LHCN-M2 (cell line): ENCODE measurements at places on chromosomes 11 and 22. TPM values are rescaled to one million over a fixed set of nuclear protein-coding genes. Genes with fewer than 3 reads are reported as not detected.

ANGPTL5 gene
- total RNA-seq = not detected in 2 replicates

GRCh38 chr22:42630211-42630610 lies 10.2 kb downstream of the ATP5MGL start:
- no peak for DNase-seq

DNA sequence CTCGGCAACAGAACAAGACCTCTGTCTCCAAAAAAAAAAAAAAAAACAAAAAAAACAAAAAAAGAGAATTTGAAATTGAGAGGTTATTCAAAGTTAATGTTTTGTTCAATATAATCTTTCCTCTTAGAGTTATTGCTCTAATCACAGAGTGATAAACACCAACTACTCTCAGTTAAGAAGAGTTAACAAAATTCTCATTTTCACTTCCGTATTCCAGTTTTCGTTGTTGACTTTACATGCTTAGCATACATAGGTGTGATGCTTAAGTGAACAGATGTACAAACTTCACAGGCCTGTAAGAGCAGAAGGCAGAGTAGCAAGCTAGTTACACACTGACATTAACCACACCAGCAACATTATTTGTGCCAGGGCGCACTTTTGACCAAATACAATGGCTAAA lies 12.3 kb downstream of the EIF4ENIF1 start:
- DNase-seq = no peak

MTCH2 gene
- 142 and 143 TPM in 2 replicates for total RNA-seq

ESAM gene
- total RNA-seq = 0.06 TPM in 2 replicates

DNA sequence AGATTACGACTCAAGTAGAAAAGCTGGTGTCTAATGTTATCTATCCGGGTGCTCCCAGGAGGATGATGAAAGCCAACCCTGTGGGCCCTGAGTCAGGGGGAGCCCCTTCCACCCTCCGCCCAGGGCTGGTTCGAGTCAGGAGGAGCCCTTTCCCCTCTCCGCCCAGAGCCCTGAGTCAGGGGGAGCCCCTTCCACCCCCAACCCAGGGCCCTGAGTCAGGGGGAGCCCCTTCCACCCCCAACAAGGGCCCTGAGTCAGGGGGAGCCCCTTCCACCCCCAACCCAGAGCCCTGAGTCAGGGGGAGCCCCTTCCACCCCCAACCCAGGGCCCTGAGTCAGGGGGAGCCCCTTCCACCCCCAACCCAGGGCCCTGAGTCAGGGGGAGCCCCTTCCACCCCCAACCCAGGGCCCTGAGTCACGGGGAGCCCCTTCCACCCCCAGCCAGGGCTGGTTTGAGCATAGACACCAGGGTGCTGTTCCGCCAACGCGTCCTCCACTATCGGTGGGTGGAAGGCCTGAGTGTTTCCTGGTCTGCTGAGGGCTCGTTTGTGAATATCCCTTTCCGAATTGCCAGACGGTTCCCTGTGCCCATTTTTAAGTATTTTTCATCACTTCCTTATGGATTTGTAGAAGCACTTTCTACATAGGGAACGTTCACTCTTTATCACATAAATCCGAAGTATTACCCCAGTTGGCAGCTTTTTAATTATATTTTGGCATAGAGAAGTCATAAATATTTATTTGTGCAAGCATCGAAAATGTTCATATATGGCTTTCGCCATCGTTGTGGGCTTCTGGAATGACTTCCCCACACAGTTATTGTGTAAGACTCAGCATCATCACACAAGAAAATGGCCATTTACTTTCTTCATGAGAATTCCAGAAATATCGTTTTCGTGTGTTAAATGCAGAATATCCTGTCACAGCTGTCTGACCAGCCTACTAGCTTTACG lies 380.6 kb downstream of the BRD1 start:
- no peak for DNase-seq
